Inflammatory macrophage (primary cell): ENCODE measurements at places on chromosomes 12 and 14.

DNA sequence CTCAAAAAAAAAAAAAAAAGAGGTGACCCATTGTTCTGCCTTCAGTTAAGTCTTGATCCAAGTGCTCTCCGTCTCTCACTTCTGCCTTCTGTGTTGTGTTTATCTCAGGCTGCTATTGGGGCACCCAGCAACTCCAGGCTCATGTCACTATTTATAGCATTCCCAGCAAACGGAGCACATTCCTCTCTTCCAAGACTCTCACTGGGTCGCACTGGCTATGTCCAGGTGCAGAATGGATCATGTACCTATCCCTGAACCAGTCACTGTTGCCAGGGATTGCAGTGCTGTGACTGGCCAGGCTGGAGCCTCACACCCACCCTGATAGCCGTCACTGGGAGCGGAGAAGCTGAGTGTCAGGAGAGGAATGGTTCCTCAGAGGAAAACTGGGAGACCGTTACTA is 31.2 kb downstream of the RHOF start:
- DNase-seq, result no peak

- DNase-seq, result no peak
Measured at GRCh38 chr12:38771871-38772270, 133.5 kb downstream of the CPNE8 start.

GRCh38 chr12:28961948-28962384 is 187.1 kb upstream of the FAR2 start:
- no peak for DNase-seq

DNA sequence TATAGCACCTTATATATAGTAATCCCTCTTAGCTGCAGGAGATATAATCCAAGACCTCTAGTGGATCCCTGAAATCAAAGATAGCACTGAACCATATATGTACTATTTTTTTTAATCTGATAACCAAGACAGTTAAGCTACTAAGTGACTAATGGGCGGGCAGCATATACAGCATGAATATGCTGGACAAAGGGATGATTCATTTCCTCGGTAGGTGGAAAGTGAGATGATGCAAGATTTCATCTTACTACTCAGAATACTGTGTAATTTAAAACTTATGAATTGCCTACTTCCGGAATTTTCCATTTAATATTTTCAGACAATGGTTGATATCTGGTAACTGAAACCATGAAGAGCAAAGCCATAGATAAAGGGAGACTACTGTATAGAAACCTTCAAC is 36.2 kb downstream of the PRMT8 start:
- no peak for DNase-seq

- DNase-seq, result no peak
Measured at GRCh38 chr12:131896811-131897270, 2.4 kb downstream of the ULK1 start.

- no peak for DNase-seq
Measured at GRCh38 chr12:92496790-92497189, 206.0 kb upstream of the PLEKHG7 start.

DNA sequence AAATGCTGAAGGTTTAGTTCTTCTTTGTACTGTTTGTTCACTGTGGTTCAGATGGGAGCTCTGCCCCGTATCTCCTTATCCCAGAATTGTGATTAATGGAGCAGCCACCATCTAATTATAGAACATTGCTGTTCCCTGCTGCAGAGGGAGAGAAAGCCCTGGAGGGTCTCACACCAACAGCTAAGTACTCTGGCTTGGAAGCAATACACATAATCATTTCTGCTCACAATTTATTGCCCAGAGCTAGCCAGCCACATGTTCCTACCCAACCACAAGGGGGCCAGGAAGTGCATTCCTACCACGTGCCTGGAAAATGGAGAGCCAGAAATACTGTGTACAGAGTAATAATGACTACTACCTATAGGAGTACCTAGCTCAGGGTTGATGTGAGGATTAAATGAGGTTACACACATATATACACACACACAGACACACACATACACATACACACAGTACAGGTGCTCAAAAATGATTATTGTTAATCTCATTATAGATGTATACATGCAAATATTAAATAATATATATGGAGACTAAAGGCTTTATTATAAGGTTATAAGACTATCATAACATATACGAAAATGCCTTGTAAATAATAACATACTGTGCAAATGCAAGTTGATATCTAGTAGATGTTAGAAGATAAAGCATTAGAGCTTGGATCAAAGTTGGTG is 22.3 kb downstream of the MSRB3 start:
- peak; percentile 28 for DNase-seq

- DNase-seq, result peak; percentile 99
Measured at GRCh38 chr14:103118663-103119404, 4.4 kb upstream of the TNFAIP2 start.

DNA sequence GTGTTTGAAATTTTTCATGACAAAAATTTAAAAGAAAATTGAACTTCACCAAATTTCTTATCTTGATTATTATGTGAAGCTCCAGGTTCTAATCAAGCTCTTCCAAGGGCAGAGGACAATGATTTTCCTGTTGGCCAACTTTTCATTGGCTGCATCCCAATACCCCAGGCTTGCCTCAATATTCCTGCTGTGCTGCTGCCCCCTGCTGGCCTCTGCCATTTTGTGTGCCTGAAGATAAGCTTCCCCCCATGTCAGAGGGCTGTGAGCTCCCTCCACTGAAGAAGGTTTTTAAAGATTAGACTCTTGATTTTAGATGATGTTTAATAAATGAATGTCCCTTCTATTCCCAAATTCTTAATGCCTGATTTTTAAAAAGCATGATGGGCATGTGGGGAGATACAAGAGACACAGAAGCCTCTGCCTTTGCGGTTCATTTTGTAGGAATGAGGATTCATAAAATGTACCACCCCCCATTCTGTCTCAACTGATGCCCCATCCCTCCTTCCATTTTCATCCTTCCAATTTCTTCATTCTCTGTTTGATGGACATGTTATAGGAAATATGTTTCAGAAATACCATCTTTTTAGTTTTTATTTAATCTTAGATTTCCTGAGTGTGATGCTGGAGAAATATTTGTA is 76.7 kb upstream of the RGS6 start:
- peak; percentile 63 for DNase-seq

DNA sequence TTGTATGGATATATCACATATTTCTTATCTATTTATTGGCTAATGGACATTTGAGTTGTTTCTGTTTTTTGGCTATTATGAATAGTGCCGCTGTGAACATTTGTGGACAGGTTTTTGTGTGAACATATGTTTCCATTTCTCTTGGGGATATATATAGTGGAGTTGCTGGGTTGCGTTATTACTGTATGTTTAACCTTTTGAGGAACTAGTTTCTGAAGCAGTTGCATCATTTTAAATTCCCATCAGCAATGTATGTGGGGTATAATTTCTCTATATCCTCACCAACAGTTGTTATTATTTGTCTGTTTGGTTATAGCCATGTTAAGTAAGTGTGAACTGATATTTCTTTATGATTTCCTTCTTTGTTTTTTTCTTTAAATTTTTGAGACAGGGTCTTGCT is 10.7 kb downstream of the TCTN2 start:
- DNase-seq, result peak; percentile 34

- DNase-seq, result peak; percentile 6
Measured at GRCh38 chr12:112716099-112717093, 75.2 kb upstream of the RPH3A start.

DNA sequence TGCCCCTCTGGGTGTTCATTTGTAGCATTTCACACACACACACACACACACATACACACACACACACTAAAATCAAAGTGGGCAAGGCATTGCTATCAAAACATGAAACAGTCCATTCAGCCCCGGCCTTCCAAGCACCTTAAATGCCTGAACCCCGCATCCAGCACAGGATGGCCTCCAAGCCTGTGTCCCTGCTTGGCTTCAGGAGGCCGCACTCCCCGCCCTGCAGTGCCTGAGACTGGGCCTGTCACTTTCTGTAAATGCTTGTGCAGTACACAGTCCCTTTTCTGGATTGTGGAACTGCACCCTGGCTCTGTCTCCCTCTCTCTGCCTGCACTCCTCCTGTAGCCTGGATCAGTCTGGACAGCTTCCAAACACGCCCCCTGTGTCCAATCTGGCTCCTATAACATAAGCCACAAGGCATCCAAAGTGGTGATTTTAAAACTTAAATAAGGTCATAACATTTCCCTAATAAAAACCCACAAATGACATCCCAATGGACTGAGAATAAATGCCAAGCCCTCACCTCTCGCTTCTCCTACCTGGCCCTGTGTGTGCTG is 972.2 kb upstream of the TMEM132C start:
- DNase-seq, result no peak

- peak; percentile 36 for DNase-seq
Measured at GRCh38 chr14:30600922-30601918, 20.9 kb upstream of the SCFD1 start.

DNA sequence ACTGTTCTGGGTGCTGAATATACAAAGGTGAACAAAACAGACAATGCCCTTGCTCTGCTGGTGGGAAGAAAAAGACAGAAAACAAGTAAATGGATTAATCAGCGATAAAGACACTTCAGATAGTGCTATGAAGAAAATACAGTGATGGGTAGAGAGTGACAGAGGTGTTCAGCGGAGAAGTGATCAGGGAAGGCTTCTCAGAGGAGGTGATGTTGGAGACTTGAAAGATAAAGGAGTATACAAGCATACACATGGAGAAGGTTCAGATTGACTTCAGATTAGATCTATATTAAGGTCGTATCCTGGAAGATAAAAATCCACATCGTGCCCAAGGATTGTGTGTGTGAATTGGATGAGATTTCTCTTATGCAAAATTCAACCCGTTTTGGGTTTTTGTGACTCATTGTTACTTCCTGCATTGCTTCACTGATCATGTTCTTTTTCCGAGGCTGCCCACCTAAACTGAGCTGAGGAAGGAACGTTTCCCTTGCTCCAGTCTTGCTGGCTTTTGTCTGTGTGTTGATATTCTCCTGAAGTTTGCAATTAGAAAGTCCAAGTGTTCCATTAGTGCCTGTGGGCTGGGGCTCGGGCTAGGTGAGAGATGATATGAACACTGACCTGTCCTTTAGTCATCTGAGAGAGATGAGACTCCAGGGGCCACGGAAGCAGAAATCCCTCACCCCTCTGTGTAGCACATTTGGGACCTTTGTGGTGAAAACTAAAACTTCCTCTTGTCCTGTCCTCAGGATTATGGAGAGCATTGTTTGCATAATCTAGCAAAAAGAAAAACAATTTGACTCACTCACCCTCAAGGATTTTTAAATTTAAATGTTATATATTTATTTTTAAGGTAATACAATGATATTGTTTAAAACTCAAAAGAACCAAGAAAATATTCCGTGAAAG is 27.6 kb downstream of the PLXNC1 start:
- peak; percentile 69 for DNase-seq
